ENCODE measurements at places on chromosomes 6 and 20.

- DNase-seq: no peak
Measured at GRCh38 chr6:6348256-6348655, 27.8 kb upstream of the F13A1 start.

- no peak for DNase-seq
Measured at GRCh38 chr20:21516180-21516567, 2.3 kb upstream of the NKX2-2 start.

DNA sequence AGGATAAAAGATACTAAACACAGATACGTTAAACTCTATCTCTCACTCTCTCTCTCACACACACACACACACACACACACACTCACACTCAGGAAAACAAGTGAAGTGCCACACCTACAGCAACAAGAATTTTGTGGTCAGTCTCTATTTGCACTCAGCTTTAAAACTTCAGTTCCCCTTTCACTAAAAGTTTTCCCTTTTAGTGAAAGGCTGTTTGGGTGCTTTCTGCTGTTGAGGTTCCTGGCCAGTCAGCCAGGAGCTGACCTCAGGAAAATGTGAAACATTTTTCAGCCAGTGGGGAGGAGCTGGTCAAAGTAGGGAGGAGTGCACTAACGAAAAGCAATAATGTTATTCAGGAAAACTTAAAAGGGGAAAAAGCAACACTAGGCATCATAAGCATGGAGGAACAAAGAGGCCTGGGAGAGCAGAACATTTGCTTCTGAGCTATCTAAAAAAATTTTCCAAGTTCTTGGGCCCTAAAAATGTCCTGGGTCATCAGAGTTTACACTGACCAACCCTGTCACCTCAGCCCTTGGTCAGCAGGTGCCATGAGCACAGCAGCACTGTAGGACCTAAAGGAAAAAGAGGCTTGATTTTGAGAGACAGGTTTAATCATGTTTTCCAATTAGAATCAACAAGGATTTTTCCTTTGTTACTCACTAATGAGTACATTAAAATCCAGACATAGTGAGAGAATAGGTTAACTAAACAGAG, 30.7 kb upstream of the NT5E start:
- peak; percentile 61 for DNase-seq

DNA sequence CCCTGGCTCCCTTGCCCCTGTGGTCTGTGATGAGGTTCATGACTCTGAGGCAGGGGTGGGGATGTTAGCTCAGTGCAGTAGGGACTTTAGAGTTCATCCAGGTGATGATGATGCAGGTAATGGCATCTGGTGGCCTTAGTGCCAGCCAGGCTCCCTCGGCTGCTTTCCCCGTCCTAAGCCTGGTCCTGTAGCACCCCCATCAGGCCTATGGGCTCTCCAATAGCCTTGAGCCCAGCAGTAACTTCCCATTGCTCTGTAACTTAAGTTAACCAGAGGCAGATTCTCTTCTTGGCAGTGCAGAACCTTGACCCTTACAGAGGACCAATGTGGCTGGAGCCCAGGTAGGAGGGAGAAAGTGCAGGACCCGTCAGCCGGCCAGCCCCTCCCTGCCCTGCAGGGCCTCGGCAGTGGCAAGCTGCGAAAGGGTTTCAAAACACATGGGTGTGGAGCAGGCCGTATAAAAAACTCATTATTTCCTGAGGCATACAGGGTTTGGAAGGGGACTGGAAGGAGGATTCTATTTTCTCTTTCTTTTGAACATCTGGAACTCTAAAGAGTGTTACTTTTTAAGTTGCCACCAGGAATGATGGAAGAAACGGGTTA, 406.9 kb downstream of the CDH26 start:
- DNase-seq: no peak

DNA sequence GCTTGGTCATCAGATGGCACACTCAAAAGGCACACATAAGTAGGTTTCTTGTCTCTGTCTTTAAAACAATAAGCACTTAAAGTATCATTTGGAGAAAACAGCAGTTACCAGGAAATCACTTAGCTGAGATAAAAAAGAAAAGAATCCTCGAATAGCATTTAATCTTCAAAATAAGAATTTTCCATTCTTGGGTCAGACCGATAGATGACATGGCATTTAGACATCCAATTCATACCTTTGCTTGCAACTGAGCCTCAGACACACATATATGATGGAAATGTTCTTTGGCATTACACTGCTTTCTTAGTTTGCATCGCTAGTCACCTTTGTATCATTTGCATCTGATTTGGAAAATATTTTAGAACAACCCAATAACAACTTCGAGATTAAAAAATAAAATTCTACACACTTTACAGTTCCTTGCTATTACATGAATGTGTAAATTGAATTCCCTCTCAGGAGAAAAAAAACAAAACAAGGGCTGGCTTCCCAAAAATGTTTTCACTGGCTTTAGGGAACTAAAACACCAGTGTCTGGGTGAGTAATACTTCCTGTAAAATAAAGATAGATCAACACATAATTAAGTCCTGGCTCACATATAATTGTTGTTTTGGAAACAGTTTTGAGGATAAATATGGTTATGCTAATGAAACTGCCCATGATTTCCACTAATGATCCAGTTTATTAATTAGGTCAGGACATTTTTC, 1.3 kb upstream of the RNF217 start:
- peak; percentile 37 for DNase-seq

GRCh38 chr6:21026576-21027273, 492.5 kb downstream of the CDKAL1 start:
- peak; percentile 72 for DNase-seq
